ENCODE measurements at places on chromosomes 11 and 22.

- no peak for DNase-seq
Observed at GRCh38 chr22:34592123-34592740, 473.7 kb upstream of the ISX start.

GRCh38 chr11:60363542-60364470 is 14.5 kb upstream of the MS4A7 start:
- DNase-seq, result peak; percentile 20

DNA sequence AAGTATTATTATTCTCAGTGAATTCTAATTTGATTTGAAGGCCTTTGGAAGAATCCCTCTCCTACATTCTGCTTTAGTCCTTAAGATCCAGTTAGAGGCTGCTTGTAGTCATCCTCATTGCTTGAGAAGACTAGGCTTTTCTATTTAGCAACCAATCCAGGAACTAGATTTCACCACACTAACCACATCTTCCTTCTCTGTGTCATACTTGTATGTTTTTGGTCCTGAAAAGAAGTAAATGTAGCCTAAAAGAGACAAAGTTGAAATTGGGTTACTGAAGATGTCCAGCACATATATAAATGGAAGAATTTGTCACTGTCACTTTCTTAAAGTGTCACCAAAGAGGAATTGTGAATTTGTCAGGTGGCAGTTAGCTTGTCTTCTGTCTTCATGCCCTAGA is 46.6 kb upstream of the MMP7 start:
- no peak for DNase-seq

- no peak for DNase-seq
Observed at GRCh38 chr11:129894278-129895125, 876 bp downstream of the NFRKB start.

DNA sequence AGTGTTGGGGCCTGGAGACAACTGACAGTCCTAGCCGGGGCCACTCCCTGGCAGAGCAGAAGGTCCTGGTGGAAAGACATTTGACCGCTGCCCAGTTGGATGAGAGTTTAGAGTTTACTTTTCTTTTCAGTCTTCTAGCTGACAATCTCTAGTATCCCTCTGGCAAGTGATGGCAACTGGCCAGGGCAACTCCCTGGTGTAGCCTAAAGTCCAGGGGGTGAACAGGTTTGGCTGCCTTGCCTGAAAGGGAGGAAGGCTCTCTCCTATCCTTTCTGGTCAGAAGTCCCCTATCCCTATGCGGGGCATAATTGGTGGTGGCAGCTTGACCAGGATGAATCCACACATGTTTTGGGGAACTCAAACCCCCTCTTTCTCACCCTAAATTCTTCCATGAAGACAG is 16.8 kb upstream of the MSANTD2 start:
- DNase-seq, result no peak

DNA sequence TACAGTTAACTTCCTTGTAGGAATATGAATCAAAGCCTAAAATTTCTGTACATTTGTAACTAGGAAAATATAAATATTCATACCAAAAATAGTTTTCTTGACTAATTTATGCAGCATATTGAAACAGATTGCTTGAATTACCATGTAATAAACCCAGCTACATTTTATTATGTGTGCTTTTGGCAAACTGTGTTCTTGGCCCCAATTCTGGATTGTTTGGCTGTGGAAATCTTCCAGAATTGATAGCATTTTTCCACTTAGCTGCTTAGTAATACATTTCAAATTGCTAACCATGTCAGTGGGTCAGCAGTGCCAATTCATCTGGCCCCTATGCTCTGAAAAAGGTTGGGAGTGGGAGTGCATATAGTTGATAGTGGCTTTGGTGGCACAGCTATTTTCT is 32.3 kb downstream of the PDHX start:
- DNase-seq, result no peak

- no peak for DNase-seq
Observed at GRCh38 chr22:27397036-27397953, 404.3 kb downstream of the MN1 start.

DNA sequence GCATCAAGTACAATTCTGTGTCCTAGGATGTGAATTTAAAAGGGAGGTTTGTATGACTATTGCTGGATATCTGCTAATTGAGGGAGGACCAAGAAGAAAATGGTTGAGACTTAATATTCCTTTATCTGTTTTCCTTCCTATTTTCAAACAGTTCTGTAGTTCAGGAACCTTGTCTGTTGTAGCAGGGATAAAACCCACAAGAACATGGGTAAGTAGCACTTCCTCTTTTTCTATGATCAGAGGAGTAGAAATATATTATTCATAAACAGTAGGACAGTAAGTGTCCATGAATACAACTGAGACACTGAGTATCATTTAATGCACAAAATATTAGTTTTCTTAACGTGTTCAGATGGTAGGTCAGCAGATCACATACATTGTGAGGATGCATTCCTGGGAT is 7.6 kb downstream of the MS4A3 start:
- no peak for DNase-seq

DNA sequence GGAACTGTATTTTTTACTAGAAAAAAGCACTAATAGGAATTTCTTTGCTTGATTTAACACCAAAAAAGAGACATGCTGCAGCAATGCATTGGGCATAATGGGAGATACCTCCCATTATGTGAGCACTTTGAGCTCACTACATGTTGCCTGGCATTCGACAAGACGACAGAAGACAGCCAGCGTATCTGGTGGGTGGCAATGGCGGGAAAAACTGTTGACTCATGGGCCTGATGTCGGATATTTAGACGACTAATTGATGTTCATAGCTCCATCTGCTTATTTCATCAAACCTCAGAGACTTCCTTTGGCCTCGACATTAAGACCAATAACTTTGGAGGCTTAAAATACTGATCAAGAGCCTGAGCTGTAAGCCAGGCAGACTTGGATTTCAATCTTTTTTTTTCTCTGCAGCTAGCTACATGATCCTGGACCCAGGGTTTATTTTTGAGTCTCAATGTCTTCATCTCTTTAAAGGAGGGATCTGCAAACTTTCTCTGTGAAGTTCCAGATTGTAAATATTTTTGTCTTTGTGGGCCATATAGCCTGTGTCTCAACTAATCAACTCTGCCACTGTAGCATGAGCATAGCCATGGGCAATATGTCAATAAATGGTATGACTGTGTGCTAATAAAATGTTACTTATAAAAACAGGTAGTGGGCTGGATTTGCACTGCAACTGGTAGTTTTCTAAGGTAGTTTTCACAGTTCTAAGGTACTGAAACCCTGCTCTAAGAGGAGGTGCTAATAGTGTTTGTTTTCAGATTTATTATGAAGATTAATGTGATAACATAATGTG is 375.1 kb downstream of the METTL15 start:
- no peak for DNase-seq

GRCh38 chr22:25760294-25760693 is 18.3 kb downstream of the MYO18B start:
- DNase-seq, result no peak

GRCh38 chr11:119808407-119809185 is 79.6 kb upstream of the NECTIN1 start:
- no peak for DNase-seq

GRCh38 chr11:118232659-118233058 is 7.8 kb upstream of the JAML start:
- DNase-seq, result no peak

- DNase-seq, result no peak
Observed at GRCh38 chr22:36617694-36618522, 85.6 kb downstream of the CACNG2 start.

GRCh38 chr11:132848336-132848735 is 684.0 kb downstream of the OPCML start:
- DNase-seq, result no peak

- no peak for DNase-seq
Observed at GRCh38 chr11:64799623-64800302, 3.3 kb downstream of the MAP4K2 start.

- no peak for DNase-seq
Observed at GRCh38 chr11:68326334-68327215, 14.2 kb downstream of the LRP5 start.

DNA sequence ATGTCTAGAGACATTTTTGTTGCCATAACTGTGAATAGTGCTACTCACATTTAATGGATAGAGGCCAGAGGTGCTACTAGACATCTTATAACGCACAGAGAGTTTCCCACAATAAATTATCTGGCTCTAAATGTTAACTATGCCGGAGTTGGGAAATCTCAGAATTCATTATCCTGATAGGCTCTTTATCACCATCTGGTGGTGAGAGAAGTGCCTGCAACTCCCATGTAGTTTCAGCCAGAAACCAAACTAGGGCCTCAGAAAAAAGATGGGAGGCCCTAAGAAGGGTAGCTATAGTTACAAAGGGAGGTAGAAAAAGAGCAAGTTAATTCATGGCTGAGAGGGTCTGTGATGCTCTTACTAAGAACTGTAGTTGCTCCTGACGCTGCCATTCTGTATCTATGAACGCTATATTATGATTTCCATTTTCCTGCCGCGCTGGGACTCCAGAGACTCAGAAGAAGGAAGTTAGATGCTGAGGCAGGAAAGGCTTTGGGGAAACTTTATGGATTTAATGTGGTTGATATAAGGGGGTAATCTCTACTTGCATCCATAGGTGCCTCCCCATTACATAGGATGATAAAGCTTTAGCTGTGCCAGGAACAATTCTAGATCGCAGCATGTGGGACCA is 22.9 kb upstream of the MRPL17 start:
- peak; percentile 31 for DNase-seq

DNA sequence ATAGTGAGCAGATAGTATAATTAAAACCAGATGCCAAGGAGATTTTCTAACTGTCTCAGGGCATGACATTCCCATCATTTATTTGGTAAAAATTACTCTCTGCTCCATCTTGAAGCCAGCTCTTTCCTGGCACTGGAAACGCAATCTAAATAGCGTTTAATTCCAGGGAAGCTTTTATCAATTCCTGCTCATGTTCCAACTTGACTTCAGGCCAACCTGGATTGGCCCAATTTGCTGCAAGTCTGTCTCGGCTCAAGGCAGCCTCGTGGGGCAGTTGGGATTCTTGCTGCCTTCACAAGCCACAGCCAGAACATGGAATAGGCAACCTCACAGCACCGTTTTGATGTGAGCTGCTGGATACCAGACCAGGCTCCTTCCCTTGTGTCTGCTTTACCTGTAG is 1255.9 kb downstream of the TBC1D22A start:
- DNase-seq, result no peak

- DNase-seq, result peak; percentile 27
Observed at GRCh38 chr22:21657360-21658032, 8.3 kb upstream of the PPIL2 start.

Data from hippocampal formation (tissue), 2 donors.